Activated CD8-positive, alpha-beta memory T cell treated with anti-CD3 and anti-CD28 coated beads, Interleukin-2, amount 50 U/mL, for 4 hours (primary cell): ENCODE measurements at places on chromosomes 3 and 15.

- no peak for DNase-seq
Observed at GRCh38 chr15:52276256-52276770, 19.3 kb downstream of the MYO5C start.

GRCh38 chr3:181302960-181303359, 313.4 kb upstream of the DNAJC19 start:
- no peak for DNase-seq

- no peak for DNase-seq
Observed at GRCh38 chr3:130316169-130316568, 29.3 kb upstream of the COL6A5 start.

DNA sequence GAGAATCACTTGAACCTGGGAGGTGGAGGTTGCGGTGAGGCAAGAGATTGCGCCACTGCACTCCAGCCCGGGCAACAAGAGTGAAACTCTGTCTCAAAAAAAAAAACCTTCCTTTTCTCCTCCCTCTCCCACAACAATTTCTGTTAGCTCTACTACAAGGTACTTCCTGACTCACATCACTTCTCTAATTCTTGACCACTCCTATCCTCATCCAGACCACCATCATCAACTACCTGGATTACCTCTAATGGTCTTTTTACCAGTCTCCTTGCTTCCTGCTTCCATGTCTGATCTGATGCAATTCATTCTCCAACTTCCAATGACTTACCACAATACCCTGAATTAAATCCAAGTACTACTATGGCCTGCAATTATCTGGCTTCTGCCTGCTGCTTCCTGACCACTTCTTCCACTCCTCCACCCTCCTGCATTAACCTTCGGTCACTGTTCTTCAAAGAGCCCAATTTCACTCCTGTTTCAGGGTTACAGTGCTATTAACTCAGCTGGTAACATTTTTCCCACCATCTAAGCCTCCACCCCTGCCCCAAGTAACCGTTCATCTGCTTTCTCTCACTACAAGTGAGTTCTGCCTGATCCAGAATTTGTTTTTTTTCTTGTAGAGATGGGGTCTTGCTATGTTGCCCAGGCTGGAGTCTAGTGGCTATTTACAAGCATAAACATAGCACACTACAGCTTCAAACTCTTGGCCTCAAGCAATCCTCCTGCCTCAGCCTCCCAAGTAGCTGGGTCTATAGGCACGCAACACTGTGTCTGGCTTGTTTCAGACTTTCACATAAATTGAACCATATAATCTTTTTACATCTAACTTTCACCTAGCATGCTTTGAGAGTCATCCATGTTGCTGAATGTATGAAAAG, 27.8 kb downstream of the DCAF1 start:
- DNase-seq: no peak

GRCh38 chr15:100121285-100121684, 220.5 kb downstream of the ADAMTS17 start:
- DNase-seq: no peak

- no peak for DNase-seq
Observed at GRCh38 chr3:158742871-158743663, 10.8 kb upstream of the RARRES1 start.
